ENCODE measurements at places on chromosomes 2 and 18. TPM values are rescaled to one million over a fixed set of nuclear protein-coding genes. Genes with fewer than 3 reads are reported as not detected.

- DNase-seq: no peak
Observed at GRCh38 chr2:170850251-170850650, 33.6 kb downstream of the GAD1 start.

VIL1 gene
- not detected for total RNA-seq

GRCh38 chr18:23703987-23704384 is 14.7 kb downstream of the LAMA3 start:
- no peak for DNase-seq

DNA sequence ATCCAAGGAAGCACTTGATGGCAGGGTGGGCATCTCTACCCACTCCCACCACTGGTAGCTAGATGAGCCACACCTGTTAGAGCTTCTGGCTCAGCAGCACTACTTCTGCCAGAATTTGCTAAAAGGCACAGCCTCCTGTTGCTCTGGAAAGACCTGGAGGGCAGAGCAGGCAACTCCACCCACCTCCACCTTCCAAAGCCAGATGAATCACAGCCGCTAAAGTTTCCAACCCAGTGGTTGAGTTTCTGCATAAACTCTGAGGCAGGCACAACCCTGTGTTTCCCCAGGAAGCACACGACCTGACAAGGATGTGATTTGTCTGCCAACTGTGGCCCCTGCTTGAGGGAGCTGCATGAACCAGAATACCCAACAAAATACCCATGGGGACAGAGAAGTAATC is 111.6 kb upstream of the GCFC2 start:
- no peak for DNase-seq

GRCh38 chr2:217836901-217837491 is 165.8 kb downstream of the TNS1 start:
- peak; percentile 74 for DNase-seq

DNA sequence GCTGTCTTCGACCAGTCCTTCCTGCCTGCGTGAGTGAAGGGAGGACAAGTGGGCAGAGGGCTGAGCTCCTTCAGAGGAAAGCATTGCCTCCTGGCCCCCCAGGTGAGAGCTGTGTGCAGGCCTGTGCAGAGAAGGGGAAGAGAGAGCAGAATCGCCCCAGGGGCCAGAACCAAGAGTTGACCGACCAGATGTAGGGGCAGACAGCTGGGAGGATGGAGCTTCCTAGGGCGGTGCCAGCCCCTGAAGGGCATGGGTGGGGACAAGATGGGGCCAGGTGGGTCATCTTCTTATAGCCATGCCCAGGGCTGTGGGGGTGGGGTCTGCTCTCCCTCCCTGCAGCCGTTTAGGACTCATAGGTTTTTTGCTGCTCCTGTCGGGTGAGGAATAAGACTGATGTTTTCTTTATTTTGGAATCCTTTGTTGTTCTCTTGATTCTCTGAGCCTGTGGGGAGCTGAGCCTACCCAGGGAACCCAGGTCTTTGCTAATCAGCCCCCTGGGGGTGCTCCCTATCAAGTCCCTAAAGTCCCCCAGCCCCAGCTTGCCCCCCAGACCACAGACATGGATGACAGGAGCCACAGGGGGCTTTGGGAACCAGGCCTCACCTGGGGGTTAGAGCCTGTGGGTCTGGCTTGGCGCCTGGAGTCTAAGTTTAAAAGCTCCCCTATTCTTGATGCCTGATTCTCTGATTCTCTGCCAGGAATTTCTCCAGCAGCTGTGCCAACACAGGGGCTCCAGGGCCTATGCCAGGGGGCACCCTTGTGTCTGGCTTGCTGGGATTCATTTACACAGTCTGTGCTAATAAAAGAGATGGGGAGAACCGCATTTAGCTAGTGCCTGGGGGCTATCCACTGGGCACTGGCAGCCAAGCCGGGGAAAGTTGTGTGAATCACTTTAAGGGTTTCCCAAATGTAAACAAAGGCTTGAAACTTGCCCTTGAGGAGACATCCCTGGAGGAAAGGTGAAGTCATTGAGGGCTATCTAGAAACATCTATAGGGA is 9.3 kb upstream of the EFHD1 start:
- peak; percentile 37 for DNase-seq

- DNase-seq: peak; percentile 36
Observed at GRCh38 chr2:27717070-27717795, 53.5 kb downstream of the SLC4A1AP start.

- DNase-seq: no peak
Observed at GRCh38 chr2:239192975-239193374, 207.8 kb downstream of the HDAC4 start.

SCN1A gene
- total RNA-seq: 0.10 TPM

FTCDNL1 gene
- total RNA-seq: 6.7 TPM

LINC00305 gene
- total RNA-seq: not detected

Measured in tongue (tissue), 3 donors.